ENCODE measurements at places on chromosomes 7 and 10.

- DNase-seq: no peak
Observed at GRCh38 chr10:49106451-49106850, 8.9 kb downstream of the VSTM4 start.

- no peak for DNase-seq
Observed at GRCh38 chr7:158110661-158111048, 477.0 kb downstream of the PTPRN2 start.

DNA sequence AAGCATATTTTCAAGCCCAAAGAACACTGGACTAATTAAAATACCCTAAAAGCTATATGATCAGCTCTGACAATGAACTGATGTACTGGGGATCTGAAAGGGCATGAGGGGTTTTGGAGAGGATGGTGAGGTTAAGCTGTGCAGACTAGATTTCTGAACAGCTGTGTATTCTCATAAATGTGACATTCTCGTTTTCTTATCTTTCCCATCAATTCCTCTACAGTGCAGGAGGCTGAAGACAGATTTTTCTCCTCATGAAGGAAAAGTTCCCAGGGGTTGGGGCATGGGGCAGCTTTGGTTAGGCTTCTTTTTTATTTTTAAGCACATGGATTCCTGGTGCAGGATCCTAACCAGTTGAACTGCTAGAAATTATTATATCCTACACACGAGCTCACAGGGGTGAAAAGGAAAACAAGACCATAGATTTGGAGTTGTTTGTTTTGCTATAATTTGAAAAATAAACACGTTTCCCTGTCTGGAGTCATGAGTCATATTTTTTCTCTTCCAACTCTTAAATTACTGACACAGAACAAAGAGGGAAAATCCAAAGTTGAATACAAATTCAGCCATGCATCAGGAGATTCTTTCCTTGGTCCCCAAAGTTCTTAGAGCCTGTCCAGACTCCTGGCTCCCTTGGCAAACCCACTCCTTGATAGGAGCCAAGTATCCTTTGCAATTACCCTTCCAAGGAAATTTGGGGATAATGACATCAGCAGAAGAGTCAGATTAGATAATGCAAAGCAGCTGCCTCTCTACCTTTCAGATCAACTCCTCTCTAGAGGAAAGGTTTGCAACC lies 147.7 kb upstream of the NPVF start:
- DNase-seq: no peak

DNA sequence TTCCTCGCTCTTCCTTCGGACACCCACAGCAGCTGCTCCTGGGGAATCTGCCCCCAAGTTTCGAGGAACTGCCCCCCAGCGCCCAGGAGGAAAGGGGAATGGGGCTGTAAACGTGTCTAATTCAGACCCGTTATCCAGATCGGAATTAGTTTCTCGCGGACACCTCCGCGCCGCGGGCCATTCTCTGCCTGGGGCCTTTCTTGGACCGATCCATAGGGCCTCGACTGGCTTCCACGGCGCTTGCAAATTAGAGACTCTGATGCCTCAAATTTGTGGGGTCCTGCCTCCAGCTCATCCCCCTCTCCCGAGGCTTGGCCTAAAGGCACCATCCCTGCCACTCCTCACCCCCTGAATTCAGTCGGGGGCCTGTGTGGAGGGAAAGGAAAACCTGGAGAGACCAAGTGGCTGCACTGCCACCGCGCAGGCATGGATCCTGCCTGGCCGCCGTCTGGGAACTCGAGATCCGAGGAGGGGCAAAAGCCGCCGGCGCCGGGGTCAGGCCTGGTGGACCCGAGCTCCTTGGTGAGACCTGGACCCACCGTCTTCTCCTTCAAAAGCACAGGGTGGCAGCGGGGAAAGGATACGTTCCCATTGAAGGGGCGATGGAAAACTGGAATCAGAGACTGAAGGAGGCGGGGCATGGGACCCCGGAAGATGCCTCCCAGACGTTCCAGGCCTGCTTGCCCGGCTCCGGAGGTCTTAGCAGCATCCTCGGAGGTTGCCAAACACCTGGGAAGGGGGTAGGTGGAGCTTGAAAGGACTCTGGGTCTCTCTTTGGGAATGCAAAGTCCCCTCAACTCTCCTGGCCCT lies 13.7 kb downstream of the LBX1 start:
- peak; percentile 60 for DNase-seq

All from activated CD8-positive, alpha-beta memory T cell treated with anti-CD3 and anti-CD28 coated beads, Interleukin-2, amount 50 U/mL, for 48 hours (primary cell).